ENCODE measurements at places on chromosomes 4 and X.

DNA sequence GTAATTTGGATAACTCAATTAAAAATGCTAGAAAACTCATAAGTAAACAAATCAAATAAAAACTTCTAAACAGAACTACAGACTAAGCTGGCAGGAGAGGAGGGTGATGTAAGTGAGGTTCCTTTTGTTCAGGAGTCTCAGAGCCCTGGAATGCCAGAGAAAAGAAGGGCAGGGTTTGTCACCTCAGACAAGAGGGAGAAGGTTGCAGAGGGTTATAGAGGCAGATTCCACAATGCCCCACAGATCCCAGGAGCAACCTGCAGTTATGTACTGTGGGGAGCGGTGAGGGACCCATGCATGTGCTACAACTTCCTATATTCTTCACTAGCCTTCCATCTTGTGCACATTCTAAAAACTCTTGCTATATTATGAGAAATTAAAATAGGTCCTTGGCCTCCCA is 129.7 kb downstream of the CFAP299 start:
- DNase-seq, result no peak

DNA sequence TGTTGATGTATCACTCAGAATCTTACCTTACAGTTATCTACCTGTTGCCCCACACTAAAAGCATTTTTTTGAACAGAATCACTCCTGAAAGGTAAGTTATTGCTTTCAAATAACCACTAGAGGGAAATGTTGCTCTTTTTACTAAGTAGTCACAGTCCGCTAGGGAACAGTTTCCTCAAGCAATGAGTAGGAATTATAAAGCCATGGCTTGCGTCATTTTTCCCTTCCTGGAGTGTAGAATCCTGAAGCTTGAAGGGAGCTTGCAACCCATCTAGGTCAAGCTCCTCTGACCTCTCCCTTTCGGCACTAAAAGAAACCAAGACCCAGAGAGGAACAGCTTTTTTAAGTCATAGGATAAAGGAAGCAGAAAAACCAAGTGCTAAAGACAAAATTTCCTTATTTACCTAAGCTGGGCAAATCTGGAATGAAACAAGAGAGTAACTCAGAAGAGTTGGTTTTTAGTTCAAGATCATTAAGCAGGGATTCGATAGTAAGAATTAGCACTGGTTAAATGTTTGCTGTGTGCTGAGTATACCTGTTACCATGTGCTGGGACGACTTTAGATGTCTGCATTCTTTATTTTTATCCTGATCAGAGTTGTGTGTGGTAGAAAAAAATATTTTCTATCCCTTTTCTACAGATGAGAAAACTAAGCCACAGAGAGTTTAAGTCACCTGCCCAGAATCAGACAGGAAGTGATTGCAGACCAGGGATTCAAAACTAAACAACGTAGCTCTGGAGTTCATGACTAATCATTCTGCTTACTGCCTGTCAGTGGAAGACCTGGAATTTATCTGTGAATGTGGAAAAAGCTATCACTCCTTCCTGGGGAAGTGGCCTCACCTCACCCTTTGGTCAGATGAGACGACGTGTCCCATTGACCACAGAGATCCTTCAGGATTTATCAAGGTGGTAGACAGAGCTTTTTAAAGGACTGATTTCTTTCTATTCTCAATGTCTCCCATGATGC is 631.5 kb downstream of the RAB28 start:
- peak; percentile 79 for DNase-seq

DNA sequence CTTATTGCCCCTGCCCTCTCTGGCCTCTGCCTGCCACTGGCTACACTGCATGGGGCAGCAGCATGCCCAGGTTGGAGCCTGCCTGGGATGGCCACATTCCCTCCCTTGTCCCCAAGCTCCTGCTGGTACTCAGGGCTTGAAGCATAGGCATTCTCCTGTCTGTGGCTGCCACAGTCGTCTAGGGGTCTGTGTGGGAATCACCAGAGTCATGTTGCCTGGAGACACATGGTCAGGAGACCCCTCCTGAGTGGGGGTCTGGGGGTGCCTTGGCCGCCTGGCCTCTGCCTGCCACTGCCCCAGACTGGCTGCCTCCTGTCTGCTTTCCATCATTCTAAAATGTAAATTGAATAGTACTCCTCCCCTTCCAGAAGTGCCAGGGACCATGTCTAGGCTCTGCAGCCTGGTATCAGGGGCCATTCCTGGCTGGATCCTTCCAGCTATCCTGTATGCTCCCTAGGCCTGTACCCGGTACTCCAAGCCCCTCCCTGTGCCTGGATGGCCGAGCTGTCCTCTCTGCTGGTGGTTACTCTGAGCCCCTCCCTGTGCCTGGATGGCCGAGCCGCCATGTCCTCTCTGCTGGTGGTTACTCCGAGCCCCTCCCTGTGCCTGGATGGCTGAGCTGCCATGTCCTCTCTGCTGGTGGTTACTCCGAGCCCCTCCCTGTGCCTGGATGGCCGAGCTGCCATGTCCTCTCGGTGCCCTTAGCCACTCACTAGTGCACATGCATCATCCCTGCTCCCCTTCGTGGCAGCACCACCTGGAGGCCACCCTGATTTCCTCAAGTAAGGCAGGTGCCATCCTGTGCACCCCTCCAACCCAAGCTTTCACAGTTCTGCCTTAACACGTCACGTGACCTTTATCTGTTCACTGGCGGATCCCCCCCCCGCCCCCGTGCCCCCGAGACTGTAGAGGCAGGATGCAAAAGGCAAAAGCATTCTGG is 5.5 kb upstream of the NKX1-1 start:
- no peak for DNase-seq

GRCh38 chr4:116913451-116913850 is 171.9 kb downstream of the TRAM1L1 start:
- DNase-seq, result peak; percentile 33

- no peak for DNase-seq
Measured at GRCh38 chr4:159297091-159297490, 194.2 kb downstream of the RAPGEF2 start.

GRCh38 chr4:56790691-56791091 is 30.8 kb downstream of the SPINK2 start:
- DNase-seq, result no peak

- no peak for DNase-seq
Measured at GRCh38 chr4:105843941-105844340, 51.3 kb upstream of the NPNT start.

- DNase-seq, result peak; percentile 16
Measured at GRCh38 chr4:1807332-1807777, 14.3 kb downstream of the FGFR3 start.

DNA sequence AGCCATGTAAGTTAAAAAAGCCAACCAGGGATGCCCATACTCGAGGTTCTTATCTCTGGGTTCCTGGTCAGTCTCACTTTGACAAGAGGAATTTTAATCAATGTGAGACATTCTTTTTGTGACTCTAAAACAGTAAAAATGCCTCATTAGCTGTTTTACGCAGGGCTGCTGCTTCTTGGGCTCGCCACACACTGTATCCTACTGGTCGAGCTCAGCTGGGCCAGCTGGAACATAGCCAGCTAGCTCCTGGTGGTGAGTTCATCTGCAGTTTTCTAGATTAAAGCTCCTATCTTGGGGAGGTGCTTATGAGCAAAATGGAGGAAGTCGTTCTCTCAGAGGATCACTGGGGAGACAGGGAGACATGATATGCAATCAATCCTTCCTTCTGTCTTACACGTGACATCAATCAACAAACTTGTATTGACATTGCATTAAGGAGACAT is 55.9 kb upstream of the LEF1 start:
- peak; percentile 2 for DNase-seq

GRCh38 chrX:77749695-77750094 is 36.3 kb downstream of the ATRX start:
- DNase-seq, result no peak

DNA sequence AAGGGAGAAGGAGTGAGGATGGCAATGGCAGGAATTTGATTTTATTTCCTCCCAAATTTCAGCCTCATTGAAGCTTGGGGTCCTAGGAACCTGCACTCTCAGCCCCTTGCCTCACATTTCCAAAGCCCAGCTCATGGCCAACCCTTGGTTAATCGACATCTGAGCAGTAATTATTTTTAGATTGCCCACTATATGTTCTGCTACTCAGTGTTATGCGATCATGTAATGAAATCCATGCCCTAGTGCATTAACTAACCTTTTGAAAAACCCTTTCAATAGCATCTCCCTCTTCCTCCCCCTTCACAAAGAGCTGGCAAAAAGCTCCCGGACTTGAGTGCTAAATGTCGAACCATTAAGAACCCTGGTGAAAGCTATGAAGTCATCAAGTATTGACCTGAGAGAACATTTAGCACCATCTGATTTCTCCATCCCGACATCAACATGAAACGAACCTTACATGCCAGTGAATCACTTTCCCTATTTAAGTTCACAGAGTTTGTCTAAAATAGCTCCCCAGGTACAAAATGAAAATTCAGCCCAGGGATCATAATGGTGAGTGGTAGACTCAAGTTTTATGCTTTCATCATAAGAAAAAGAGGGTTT is 59.2 kb upstream of the RPS6KA3 start:
- no peak for DNase-seq

- no peak for DNase-seq
Measured at GRCh38 chr4:16011173-16011572, 48.2 kb upstream of the FGFBP2 start.

DNA sequence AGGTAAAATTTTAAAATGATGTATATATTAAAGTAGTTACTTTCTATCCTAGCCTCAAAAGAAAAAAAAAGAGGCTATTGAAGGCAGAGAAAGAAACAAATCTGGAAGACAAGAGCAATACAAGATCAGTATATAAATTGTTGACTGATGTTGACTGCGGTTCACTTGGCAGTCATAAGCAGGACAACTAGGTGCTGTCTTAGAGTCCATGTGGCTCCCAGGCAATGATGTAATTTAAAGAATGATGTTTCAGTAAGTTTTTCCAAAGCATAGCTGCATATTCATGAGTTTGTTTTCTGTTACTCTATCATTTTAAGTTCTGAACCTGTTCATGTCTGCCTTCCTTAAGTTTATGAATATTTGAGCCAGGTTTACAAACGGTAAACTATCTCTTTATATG is 630.2 kb downstream of the FAT4 start:
- DNase-seq, result no peak

DNA sequence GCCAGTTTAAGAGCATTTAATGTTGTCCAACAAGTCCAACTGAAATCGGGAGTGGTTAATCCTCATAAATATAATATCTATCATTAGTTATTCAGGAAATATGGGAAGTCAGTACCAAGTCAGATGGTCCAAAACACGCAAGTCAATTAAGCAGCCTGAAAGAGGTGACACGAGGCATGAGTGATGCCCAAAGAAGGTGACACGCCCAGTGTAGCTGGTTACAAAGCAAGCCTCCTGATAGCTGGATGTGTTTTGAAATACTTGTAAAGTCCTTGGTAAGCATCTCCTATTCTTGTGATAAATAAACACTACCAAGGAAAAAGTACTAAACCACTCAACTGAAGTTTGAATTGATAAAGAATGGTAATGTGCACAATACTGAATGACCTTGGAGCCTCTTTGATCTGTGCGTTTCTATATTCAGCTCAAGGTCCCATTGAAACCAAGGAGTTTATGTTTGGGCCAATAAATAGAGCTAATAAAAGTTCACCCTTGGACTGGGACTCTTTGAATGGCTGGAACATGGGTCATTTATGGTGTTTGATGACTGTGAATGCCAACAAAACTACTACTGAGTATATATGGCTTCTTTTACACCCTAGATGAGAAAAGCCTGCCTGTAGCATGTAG is 93.2 kb upstream of the KLF3 start:
- no peak for DNase-seq

DNA sequence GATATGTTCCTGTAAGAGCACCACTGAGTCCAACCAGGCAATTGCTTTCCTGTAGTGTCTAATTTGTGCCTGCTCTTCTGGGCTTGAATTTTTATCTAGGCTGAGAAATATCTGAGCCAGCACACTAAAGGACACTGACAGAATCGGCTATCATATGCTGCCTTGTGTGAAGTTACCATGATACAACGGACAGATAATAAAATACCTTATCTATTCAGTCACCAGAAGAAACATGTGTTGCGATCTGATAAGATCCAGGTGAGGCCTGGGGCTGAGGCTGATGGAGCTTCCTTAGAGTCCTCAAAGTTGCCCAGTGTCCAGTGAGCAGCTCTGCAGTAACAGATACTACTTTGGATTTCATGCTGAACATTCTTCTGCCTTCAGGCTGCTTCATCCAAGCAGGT is 111.8 kb downstream of the ZNF518B start:
- DNase-seq, result no peak

GRCh38 chr4:152273343-152273742 is 262.5 kb downstream of the FBXW7 start:
- no peak for DNase-seq

- no peak for DNase-seq
Measured at GRCh38 chr4:155724731-155725130, 34.1 kb upstream of the GUCY1B1 start.

GRCh38 chrX:26915064-26915463 is 548.1 kb downstream of the PPP4R3C start:
- no peak for DNase-seq

- DNase-seq, result no peak
Measured at GRCh38 chr4:98117363-98117762, 25.9 kb downstream of the STPG2 start.

GRCh38 chr4:95517576-95518345 is 31.0 kb downstream of the UNC5C start:
- no peak for DNase-seq

DNA sequence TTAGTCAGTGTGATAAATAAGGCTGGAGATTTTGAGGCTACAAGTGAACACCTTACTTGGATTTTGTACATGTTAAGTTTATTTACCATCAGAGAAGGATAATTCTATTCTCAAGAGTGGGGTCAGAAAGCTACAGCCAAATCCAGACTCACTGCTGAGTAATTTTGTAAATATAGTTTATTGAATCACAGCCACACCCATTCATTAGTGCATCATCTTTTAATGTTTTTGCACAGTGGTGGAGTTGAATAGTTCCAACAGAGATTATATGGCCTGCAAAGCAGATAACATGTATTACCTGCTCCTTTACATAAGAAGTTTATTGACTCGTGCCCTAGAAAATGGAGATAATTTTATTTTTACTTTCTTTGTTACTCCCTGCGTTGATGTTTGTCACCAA is 60.4 kb downstream of the PCDH18 start:
- DNase-seq, result no peak

DNA sequence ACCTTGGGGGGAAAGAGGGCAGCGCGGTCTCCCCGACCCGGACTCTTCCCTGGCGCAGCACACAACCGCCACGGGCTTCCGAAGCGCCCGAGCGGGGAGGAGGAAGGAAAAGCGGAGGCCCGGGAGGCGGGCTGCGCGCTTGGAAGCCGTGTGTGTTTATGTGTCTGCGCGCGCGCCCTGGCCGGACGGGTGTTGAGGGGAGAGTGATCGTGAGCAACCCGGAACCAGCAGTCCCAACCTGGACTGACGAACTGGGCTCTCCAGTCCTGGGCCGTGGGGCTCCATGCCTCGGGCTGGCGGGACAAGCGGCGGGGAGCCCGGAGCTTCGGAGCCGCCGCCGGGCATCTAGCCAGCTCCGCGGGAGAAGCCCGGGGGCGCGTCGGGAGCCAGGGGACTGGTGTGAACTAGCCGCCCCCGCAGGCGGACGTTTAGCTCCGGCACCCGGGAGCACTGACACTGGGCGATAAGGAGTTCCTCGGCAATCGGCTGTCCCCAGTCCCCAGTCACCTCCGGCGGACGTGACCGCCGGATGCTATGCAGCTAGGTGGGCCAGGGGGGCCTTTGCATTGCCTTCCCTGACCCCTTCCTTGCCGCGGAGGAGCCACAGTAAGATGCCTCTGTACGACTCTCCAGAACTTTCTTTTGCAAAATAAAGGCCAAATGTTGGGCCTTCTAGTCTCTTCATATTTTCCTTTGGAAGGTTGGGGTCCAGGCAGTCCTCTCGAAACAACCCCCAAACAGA is 74.8 kb upstream of the BCOR start:
- no peak for DNase-seq

Data from NCI-H82 (cell line).